Activated CD8-positive, alpha-beta T cell treated with anti-CD3 and anti-CD28 coated beads, Interleukin-2, amount 10 ng/mL, durations not matched to agents 7 days and 5 days (primary cell): ENCODE measurements at places on chromosomes 6 and 20.
A peak's percentile ranks its signal among the peaks of the same experiment; 100 is the strongest.

DNA sequence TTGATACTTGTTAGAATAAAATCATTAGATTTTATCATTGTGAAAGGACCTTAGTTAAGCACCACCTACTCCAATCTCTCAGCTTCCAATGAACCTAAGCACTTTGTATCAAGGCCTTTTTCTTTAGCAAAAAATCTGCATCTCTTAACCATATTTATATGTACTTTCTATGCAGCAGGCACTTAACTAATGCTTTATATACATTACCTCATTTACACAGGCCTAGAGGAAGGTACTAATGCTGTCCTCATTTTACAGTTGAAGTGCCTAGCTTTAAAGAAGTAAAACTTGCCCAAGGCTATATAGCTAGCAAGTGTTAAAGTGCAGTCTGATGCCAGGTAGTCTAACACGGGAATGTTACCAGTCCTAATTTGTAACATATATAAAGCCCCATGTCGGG, 14.0 kb downstream of the MAP3K7 start:
- DNase-seq: no peak

DNA sequence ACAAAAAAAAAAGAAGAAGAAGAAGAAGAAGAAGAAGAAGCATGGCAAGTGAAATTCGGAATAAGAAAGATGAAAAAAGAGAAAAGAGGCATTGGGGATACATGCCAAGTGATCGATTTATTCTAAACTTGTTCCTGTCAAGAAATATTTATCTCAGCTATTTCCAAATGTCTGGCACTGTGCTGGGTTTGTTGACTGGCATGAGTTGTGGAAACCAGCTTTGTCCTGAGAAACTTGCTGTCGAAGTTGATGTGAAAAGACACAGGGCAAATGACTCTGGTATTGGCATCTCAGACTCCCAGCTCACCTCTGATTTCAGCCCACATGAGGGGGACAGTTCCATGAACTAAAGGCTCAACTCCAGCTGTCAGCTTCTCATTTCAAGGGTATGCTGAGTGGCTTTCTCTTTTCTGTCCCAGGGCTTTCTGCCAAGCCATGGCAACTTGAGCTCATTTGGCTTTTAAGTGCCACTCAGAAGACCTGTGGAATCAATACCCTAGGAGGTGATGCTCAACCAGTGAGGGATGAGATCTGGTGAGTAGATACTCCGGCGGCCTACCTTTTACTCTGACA, 253.3 kb upstream of the JAG1 start:
- no peak for DNase-seq

DNA sequence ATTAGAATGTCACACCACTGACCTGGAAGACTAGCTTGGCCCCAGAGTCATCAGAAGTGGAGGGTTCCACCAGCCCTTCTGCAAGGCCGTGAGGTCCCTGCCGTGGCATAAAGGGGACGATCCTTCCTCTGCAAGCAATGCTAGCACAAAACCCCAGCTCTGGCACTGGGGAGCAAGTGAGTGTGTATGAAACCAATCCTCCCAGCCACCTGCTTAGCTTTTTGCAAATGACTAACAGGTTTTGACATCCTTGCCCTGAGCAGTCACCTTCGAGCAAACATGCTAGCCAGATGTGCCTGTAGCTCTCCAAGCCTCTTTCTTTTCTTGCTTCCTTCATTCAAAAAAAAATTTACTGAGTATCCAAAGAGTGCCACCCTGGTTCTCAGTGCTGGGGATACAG, 8.6 kb downstream of the SULF2 start:
- DNase-seq: no peak

DNA sequence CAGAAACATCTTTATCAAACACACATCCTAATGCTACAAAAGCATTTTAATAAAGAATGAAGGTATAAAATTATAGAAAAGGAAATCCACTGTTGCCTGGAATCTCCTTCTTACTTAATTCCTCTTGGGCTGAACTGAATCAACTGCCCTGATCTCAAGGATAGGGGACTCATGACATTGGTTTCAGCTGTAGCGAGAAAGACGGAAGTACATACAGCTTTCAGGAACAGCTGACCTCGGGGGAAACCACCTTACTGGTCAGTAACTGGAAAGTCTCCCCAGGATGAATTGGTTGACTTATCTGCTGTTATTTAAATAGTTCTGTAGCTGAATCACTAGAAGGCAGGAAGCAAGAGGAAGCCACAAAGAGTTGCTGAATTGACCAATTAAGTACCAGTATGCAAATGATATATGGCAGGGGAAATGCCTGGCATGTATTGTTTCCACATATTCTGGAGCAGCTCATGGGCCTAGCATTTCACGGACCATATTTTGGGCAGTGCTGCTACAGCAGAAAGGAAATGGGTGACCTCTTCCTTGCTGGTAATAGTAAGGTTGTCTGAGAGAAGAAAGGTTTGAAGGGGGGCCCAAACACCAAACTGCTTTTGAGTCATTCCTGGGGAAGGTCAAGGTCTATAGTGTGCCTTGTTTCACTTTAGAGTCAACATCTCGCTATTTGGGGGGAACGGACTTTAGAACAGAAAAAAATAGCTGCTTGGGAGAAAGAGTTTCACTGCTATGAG, 43.7 kb upstream of the MAP7 start:
- peak; percentile 60 for DNase-seq

- no peak for DNase-seq
Measured at GRCh38 chr6:56416247-56416646, 168.9 kb upstream of the COL21A1 start.

DNA sequence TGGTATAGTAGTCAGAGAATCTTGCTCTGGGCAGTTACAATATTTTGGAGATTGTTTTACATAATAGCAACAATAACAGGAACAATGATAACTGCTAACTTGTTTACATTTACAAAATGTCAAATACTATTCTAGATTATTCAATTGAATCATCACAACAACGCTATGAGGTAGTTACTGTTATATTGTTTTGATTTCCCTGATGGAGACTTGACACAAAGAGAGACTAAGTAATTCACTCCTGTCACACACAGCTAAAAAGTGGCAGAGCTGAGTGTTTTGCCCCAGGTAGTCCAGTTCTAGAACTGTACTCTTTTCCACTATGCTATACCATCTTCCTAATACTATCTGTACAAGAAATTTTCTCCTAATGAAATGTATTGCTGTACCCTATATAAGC, 356.1 kb downstream of the LAMA2 start:
- DNase-seq: no peak

DNA sequence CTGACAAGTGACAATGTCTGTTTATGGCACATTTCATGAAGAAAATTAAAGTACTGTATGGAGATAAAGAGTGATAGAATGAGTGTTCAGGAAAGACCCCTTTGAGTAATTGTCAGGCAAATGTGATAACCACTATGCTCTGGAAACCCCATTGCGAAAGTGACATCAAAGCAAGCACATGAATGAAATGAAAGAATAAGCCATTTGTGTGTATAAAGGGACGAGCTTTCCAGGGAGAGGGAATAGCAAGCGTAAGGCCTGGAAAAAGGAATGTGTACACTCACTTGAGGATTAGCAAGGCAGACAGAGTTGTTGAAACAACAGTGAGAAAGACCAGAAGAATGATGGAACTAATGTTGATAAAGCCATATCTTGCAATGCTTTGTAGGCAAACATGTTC, 490.0 kb downstream of the GRIK2 start:
- no peak for DNase-seq

GRCh38 chr20:40230486-40230885, 458.6 kb downstream of the MAFB start:
- no peak for DNase-seq

- DNase-seq: no peak
Measured at GRCh38 chr6:5213836-5214235, 46.9 kb downstream of the LYRM4 start.

GRCh38 chr6:77383026-77383425, 80.3 kb downstream of the HTR1B start:
- DNase-seq: no peak

- no peak for DNase-seq
Measured at GRCh38 chr6:132236744-132237143, 164.5 kb downstream of the MOXD1 start.

DNA sequence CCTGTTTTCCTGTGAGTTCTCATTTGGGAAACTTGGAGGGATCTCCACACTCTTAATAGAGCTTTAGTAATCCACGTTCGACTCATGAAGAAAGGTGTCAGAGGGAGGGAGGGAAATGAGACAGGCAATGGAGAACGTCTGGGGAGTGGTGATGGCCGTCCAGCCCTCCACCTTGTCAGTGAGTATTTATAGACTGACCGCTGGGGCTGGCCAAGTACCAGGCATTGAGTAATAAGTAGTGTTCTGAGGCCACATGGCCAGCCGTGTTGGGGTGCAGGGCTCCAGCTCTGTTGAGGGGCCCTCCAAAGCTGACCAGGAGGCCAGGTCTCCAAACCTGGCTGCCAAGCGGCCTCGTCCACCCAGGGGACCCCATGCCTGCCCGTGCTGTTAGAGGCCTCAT, 11.3 kb upstream of the DSN1 start:
- DNase-seq: no peak

- DNase-seq: peak; percentile 62
Measured at GRCh38 chr6:138692058-138692977, 81.3 kb upstream of the CCDC28A start.

DNA sequence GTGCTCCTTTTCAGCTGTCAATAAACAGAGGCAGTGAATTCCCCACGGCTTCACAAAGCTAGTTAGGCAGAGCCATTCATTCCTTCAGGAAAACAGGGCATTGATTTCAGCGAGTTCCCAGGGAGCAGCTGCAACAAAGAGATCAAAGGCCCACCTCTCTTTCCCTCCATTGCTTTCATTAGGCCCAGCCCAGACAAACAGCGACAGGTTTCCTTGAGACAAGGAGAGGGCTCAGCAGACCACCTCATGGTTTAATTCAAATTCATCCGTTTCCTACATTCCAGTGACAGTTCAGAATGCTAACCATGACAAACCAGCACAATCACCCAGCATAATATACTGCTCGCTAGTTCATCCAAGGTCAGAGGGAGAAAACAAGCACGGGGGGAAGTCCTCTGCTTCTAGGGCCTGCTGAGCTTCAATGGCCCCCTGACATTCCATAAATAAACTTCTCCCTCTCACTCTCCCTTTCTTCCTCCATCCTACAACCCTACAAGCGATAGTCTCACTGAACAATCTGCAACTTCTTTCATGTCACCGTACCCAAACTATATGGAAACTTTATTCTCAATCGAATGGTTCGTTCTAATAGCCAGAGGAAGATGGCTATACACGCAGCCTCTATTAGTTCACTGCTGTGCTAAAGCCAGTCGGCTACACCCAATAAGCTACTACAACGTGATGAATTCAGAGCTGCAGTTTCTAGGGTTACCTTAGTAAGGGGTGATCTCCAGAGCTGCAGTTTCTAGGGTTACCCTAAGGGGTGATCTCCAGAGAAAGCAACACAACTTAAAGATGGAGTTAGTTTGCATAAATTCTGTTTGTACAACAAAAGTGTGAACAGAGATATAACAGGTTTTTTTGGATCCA, 34.7 kb downstream of the PLAGL1 start:
- DNase-seq: no peak

- no peak for DNase-seq
Measured at GRCh38 chr6:12446394-12446793, 156.2 kb downstream of the EDN1 start.

- no peak for DNase-seq
Measured at GRCh38 chr6:108748959-108749358, 99.3 kb upstream of the ARMC2 start.

DNA sequence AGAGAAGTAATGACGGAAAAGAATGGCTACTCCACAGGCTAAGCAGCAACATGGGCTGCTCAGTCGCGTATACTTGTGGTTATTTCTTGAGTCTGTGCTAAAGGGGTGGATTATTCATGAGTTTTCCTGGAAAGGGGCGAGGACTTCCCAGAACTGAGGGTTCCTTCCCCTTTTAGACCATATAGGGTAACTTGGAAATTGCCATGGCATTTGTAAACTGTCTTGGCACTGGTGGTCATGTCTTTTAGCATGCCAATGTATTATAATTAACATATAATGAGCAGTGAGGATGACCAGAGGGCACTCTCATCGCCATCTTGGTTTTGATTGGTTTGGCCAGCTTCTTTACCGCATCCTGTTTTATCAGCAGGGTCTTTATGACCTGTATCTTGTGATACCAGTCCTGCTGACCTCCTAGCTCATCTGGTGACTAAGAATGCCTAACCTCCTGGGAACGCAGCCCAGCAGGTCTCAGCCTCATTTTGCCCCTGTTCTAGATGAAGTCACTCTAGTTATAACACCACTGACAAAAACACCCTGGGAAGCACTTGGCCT, 11.4 kb downstream of the LBP start:
- DNase-seq: peak; percentile 50
